A549 treated with GW870086 at 1 μM for 4 hours (cell line): ENCODE measurements at places on chromosomes 12 and 14. TPM values are rescaled to one million over a fixed set of nuclear protein-coding genes. Genes with fewer than 3 reads are reported as not detected.

Gene P2RX7
- total RNA-seq: not detected in 5 replicates

Gene ETFBKMT
- 0.46 to 1.1 TPM (median 0.85 TPM) in 5 replicates for total RNA-seq

Gene SLC4A8
- total RNA-seq: 0.67 to 2.7 TPM (median 1.3 TPM) in 5 replicates

Gene MUCL1
- not detected in 5 replicates for total RNA-seq

Gene TEX22
- 0.14 to 0.52 TPM (median 0.23 TPM) in 4 of 5 replicates, not detected in the other for total RNA-seq

Gene STYK1
- 0.15 to 0.61 TPM (median 0.30 TPM) in 5 replicates for total RNA-seq

Gene DIO3
- total RNA-seq: 0.06 to 0.08 TPM (median 0.07 TPM) in 4 of 5 replicates, not detected in the other

Gene HSPB8
- 15.4 to 26.7 TPM (median 20.2 TPM) in 5 replicates for total RNA-seq

Gene TAS2R8
- total RNA-seq: not detected in 5 replicates

Gene PTHLH
- 15.5 to 17.9 TPM (median 16.8 TPM) in 5 replicates for total RNA-seq

Gene PLCZ1
- not detected in 5 replicates for total RNA-seq

Gene MVK
- total RNA-seq: 6.2 to 9.2 TPM (median 9.1 TPM) in 5 replicates

Gene PZP
- total RNA-seq: not detected in 5 replicates

Gene AICDA
- 0.13 to 0.34 TPM (median 0.23 TPM) in 4 of 5 replicates, not detected in the other for total RNA-seq

Gene KRT74
- total RNA-seq: not detected in 5 replicates

Gene RASSF9
- 0.71 to 1.1 TPM (median 0.96 TPM) in 5 replicates for total RNA-seq

Gene ATL1
- 5.1 to 6.2 TPM (median 5.6 TPM) in 5 replicates for total RNA-seq

Gene TRMT61A
- 18.6 to 29.3 TPM (median 27.3 TPM) in 5 replicates for total RNA-seq

Gene CCNK
- total RNA-seq: 47.1 to 54.6 TPM (median 50.9 TPM) in 5 replicates

Gene TMEM179
- total RNA-seq: 0.27 to 0.46 TPM (median 0.30 TPM) in 4 of 5 replicates, not detected in the other

Gene MYO1H
- total RNA-seq: not detected in 5 replicates

Gene CIROP
- not detected in 5 replicates for total RNA-seq

Gene LRP1-AS
- not detected in 5 replicates for total RNA-seq

Gene EEF1AKMT3
- total RNA-seq: 4.8 to 6.8 TPM (median 5.0 TPM) in 5 replicates

Gene SALL2
- 0.73 to 1.3 TPM (median 0.85 TPM) in 5 replicates for total RNA-seq
